Forelimb muscle (tissue), 1 donor: ENCODE measurements at places on chromosomes 1 and 21.

DNA sequence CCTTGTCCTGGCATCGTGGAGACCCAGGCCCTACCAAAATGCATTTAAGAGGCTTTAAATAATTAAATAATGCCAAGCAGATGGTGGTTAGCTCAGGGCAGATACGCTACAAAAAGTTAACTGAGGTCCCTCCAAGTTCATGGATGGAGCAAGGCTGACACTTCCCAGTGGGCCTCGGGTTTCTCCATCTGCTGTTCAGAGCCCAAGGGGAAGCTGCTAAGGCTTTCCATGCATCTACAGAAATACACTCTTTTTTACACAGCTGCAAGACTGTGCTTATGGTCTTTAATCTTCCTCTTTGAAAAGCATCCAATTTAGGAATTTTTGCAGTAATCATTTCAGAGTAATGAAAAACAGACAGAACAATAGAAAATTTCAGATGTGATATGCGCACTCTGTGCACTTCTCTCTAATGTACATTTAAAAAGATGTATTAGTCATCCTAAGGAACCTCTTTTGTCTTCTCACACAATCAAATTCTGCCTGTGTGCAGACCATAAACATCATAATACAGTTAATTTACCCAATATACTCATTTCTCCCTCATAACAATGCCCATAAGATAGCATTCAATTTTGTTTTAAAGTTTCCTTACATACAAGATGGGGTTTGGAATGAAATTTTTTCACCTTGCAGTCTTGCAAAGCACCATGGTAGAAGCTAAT, 173.2 kb upstream of the ATP1B1 start:
- no peak for DNase-seq

DNA sequence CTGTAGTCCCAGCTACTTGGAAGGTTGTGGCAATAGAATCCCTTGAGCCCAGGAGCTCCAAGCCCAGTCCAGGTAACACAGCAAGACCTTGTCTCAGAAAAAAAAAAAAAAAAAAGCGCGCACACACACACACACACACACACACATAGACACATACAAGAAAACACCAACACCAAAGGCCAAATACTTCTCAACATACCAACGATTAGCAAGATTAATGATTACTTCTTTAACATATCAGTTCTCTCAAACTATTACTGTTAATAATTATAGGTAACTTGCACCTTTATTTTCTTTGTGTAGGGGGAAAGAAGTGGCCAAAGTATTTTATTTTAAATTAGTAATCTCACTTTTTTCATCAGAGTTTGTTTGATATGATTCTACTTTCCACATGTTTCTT, 289.5 kb upstream of the ADGRL2 start:
- no peak for DNase-seq

DNA sequence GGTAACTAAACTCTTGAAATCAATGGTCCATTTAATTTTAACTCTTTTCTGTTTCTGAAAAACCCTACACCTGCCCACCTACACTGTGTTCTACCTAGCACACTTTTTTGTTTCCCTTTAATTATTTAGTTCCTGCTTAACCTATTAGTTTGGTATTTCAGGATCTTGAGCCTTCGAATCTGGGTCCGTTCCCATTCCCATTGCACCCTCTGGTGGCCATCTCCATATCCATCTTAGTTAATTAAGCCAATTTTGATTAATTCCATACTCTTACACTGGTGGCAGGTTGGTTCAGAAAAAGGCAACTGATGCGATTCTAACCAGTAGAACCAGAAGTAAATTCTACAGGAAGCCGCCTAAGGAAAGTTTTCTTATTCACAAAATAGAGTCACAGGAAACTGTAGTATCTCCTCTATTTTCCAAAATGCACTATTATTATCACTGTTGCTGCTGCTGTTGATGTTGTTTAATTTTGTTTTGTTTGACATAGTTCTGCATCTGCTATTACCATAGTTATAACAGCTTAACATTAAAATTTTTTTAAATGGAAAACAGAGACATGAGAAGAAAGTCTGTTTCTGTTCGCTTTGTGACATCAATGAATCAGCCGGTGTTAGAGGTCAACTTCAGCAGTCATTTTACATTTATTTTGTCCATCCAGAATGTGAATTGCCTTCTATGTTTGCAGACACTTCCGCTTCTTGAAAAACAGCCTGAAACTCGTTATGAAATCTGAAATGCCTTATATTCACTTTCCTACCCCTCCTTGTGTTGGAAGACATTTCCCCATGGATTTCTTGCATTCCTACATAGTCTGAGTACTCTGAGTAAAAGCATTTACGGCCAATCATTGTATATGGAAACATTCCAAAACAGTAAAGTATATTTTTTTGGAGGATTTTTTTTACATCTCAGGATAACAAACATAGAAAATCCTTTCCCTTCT, 115.5 kb upstream of the NCAM2 start:
- DNase-seq = peak; percentile 41

DNA sequence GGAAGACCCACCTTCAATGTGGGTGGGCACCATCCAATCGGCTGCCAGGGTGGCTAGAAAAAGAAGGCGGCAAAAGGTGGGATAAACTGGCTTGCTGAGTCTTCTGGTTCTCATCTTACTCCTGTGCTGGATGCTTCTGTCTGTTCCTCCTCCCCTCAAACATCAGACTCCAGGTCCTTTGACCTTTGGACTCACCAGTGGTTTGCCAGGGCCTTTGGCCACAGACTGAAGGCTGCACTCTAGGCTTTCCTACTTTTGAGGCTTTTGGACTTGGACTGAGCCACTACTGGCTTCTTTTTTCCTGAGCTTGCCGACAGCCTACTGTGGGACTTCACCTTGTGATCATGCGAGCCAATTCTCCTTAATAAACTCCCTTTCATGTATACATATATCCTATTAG, 55.9 kb downstream of the VCAM1 start:
- DNase-seq = no peak

DNA sequence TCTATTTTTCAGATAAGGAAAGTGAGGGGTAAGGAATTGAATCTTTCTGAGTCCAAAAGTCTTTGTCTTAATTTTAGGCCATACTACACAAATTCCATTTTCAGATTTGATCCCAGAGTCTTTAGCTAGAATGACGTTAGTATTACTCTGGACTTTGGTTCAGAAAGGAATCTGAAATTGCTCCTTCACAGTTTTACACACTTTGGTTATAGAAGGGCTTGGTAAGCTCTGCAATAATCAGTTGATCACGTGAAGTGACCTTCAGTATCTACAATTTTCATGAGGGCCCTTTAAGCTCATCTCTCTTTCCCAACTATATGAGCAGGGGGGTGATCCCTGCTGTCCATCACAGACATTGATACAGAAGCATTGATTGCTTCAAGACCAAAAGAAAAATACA, 103.4 kb upstream of the ESRRG start:
- no peak for DNase-seq

- DNase-seq = peak; percentile 99
Measured at GRCh38 chr1:66271216-66271903, 262.6 kb upstream of the SGIP1 start.
